ENCODE measurements at places on chromosomes 4 and X.
A peak's percentile ranks its signal among the peaks of the same experiment; 100 is the strongest.

DNA sequence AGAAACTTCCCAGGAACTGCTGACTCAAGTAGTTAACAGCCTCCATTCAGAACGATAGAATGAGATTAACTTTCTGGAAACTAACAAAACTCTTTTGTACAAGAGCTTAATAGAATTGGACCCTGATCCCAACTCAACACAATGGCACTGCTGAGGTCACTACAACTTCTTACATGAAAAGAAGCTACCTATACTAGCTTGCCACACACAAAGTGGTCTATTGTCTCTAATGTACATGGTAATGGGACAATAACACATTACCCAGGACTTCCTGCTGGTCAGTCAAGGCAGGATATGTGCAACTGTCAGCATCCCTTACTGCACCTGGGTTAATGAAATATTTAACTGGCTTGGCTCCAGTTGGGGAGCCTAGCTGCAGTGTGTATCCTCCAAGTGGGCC is 56.2 kb downstream of the BRCC3 start:
- no peak for DNase-seq

- peak; percentile 41 for DNase-seq
Observed at GRCh38 chr4:1050486-1051213, 39.2 kb downstream of the FGFRL1 start.

DNA sequence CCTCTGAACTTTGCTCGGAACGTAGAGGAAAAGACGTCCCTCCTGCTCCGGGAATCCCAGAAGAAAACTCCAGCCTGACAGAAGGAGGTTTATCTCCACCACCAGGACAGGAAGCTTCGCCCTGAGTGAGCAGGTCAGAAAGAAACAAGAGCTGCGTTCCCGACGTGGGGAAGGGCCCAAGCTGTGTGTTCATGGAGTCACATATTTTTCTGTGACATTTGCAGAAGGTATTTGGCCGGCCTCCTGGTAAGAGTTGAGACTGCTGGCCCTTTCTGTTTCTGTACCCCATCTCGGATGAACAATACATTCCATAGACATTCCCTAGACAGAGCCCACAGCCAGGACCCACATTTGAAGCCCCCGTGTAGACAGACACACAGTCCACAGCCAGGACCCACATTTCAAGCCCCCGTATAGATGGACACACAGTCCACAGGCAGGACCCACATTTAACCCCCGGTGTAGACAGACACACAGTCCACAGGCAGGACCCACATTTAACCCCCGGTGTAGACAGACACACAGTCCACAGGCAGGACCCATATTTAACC is 230.8 kb downstream of the SHOX start:
- DNase-seq, result no peak

DNA sequence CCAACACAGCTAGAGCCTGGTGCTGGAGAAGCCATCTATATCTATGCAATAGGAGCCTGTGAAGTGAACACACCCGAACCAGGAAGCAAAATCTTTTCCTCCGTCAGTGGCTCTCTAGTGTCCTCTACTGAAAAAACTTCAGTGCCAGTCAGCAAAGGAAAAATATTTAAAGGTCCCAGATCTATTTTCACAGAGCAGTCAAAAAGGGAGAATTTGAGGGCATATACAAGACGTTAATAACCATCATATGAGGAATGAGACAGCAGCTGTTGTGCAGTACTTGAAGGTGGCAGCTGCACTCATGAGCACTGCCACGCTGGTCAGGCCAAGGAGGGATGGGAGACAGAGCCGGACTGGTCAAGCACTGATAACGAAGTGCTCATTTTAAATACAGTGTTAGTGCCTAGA is 14.4 kb downstream of the MCUB start:
- DNase-seq, result no peak

- no peak for DNase-seq
Observed at GRCh38 chrX:150080497-150080896, 142.2 kb upstream of the EOLA2 start.

DNA sequence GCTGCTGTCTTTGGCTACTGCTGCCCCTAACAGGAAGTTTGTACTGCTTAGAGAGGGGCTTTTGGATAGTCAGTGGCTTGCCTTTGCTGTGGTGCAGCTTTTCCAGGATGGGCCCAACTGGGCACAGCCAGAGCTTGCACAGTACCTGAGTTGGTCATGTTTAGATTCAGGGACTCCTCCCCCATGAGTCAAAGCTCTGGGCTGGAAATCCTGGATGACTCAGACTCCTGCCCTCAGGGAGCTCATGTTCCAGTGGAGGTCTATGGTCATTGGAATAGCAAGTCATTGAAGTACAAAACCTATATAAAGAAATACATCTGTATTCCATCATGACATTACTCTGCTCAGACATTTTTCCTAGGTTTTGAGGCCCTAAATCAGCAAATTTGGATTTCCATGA is 66.7 kb upstream of the PJA1 start:
- DNase-seq, result no peak

- no peak for DNase-seq
Observed at GRCh38 chr4:140092094-140092851, 61.7 kb downstream of the MAML3 start.

DNA sequence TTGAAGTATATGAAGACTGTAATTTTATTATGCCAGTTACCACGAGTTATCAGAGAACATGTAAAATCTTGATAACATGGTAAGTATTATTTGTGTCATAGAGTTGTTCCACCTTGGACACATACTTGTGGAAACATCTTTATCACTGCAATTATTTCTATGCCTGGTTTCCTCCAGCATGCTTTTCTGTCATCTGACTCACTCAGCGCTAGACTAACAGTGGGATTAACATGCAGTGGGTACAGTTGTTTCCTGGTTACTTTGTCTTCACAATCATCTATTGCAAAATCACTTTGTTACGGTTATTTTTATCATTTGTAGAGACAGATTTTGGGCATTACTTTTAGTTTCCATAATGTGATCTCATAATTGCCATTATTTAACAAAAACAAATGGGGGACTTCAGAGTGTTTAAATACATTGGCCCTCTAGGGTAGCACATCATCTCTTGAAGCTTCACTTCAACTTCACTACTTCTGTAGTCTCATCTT is at the start of gene STATH:
STATH (plus strand) TSS at position 441 of the 491 bp plus-strand sequence. CDS start 2,472 bp downstream, outside the sequence.
- no peak for DNase-seq

DNA sequence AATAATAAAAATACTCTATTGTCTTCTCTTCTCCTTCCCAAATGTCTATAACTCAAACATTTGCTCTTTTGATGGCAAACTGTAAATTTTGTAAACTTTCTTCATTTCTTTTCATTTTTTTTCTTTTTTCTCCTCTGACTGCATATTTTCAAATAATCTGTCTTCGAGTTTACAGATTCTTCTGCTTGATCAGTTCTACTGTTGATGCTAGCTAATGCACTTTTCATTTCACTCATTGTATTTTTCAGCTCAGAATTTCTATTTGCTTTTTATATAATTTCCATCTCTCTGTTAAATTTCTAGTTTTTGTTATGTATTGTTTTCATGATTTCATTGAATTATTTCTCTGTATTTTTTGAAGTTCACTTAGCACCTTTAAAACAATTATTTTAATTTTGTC is 646.8 kb upstream of the INTU start:
- DNase-seq, result no peak

- DNase-seq, result no peak
Observed at GRCh38 chr4:111776561-111776960, 368.7 kb upstream of the FAM241A start.

DNA sequence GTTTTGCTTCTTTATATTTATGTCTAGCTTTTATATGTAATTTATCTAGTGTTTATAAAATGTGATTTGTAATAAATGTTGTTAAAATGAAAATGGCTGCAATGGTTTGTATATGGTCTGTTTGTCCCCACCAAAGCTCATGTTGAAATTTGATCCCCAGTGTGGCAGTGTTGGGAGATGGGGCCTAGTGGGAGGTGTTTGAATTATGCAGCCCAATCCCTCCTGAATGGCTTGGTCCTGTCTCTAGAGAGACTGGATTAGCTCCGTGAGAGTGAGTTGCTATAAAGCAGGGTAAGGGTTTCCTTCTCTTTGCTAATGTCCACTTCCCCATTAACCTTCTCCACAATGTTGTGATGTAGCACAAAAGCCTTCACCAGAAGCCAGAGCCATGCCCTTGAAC is 30.0 kb upstream of the JADE3 start:
- no peak for DNase-seq

DNA sequence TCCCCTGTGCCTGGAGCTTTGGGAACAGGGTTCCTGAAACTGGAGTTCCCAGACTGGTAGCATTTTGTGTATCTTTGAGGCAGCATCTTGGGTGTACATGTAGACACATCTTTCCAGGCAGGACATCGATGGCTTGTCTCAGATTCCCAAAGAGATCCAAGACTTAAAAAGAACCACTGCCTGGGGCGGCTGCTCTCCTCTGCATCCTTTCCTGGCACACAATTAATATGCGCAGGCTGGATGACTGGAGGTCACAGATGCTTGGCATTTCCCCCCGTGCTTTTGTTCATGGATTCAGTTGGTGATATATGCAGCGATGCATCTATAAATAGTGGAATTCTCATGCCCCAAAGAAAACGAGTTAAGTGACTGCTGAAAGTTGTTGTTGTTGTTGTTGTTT is 80.5 kb downstream of the CLDN34 start:
- DNase-seq, result no peak

- no peak for DNase-seq
Observed at GRCh38 chr4:98966926-98967325, 28.6 kb upstream of the METAP1 start.

DNA sequence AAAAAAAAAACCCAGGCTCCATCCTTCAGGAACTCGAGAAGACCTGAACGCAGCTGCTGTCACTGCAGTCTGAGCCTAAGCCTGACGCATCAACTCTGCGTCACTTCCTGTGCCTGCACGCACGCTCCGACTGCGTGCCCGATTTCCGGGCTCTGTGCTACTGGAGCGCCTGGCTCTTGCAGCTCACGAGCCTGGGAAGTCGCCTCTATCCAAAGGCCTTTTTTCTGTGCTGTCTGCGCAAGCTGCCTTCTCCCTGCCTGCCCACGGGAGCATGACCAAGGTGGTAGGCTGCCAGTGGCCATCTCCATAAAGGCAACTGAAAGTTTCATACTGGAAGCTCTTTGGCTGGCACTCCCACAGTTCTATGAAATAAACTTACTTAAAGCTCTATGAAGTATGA is 9.9 kb upstream of the GASK1B start:
- no peak for DNase-seq

DNA sequence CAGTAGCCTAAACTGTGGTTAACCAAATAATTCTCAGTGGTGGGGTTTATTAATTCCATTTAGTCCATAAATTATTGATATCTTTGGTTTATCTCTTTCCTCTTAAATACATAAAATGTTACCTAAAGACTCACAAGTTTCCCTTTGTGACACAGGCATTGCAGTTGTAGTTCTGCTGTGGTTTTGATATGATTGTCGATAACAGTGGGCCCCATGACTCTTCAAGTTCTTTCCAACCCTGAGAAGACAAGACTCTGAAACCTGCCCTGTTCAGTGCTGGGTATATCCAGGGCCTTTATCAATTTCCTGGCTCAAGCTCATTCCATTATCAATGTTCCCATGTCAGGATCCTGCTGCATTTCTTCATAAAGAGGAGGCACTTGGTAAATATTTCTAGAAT is 117.9 kb upstream of the TBC1D9 start:
- DNase-seq, result no peak

DNA sequence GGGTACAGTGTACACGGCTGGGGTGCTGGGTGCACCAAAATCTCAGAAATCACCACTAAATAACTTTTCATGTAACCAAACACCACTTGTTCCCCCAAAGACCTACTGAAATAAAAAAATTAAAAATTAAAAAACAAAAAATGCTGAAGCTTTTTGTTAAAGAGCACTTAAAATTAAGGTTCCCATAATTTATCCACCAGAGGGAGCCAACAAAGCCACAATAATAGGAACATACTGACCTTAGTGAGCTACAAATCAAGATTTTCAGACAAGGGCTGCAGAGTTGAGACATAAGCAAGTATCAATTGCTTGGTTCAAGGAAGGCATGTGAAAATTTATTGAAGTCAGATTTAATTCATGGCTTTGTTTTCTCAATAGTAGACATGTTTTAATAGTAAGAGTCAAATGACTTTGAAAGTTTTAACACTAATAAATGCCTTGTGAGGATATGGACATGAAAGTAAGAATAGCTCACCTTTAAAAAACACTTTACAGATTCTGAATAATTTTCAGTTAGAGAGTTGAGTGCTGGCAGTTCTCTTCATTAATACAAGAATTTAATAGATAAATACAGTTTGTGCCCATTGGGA is 43.0 kb upstream of the SCOC start:
- no peak for DNase-seq

DNA sequence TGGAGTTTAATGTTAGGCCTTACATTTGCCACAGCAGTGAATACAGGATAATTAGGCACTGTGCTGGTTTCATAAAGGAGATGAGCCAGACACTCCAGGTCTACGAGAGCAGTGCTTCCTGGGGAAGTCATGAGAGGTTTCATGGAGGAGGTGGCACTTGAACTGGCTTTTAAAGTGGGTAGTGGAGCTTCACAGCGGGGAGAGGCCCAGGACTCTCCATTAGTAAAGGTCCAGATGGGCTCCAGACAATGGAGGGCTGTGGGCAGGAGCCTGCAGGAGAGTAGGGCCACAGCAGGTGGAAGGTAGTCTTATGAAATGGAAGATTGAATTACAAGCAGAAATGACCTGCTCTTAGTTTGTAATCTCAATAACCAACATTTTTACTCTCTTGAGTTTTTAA is 29.0 kb downstream of the CLDN22 start:
- DNase-seq, result no peak

DNA sequence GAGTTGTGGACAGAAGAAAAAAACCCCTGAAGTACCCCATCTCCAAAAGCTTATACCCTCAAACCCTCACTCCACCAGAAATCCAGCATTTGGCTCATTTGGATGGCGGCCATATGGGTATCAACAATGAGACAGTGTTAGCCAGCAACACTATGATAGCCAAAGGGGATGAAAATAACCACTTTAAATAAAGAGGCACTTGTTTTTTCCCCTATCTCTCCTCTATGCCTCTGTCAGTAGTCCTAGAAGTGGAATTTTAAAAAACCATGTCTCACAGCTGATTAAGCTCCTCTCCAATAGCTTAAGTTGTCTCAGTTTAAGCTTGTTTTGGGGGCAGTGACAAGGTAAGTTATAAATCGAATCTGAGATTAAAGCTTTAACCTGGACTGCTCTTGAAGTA is 124.0 kb downstream of the MOSPD2 start:
- no peak for DNase-seq

- DNase-seq, result no peak
Observed at GRCh38 chr4:87543835-87544461, 14.8 kb upstream of the SPARCL1 start.

DNA sequence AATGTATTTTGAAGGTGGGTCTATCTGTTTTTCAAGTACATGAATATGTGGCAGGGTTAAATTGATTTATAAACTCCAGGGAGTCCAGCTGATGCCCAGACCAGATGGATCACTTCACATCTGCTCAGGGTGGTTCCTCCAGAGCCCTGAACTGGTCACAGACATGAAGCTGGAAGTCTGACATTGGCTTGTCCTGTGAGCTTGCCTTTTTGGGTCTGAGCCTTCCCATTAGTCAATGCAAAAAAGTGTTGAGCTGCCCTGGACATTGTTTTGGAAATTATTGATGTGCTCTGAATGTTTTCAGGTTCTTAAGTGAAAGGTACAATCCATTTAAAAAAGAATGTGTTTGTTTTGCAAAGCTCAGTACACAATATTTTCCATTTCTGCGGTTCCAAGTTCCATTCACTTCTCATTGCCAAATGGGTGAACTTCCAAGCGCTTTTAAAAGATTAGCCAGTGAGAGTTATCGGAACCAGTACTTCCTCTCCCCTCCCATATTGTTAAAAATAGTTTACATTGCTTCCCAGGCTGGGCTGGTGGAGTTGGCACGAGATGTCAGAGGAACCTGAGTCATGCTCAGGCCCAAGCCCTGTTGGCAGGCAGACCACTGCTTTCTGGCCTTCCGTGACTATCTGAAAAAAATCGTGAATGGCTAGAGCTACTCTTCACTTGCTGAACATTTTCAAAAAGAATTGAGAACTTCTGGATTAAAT is 52.1 kb downstream of the PDGFRA start:
- peak; percentile 71 for DNase-seq
